Fibroblast of upper back skin (primary cell): ENCODE measurements at places on chromosomes 2 and 18.

GRCh38 chr2:179455824-179456223, 191.2 kb upstream of the SESTD1 start:
- DNase-seq, result peak; percentile 58

- no peak for DNase-seq
Observed at GRCh38 chr2:237210763-237211162, 125.1 kb downstream of the COPS8 start.

DNA sequence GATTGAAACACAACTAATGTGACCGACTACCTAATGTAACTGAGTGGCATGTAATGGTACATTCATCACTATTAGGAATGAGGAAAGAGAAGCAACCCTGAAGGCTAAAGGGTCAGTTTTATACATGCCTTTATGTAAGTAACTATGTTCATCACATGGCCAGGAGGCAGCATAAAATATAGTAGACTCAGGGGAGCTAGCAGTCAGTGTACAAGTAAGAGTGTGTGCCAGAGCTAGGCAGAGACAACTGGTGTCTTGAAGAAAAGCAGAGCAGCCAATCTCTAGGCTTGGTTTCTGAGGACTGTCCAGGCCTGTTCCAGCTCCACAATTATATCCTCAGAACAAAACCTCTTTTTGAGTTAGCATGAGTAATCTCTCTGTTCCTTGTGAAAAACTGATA, 18.1 kb downstream of the SMAD2 start:
- DNase-seq, result no peak

DNA sequence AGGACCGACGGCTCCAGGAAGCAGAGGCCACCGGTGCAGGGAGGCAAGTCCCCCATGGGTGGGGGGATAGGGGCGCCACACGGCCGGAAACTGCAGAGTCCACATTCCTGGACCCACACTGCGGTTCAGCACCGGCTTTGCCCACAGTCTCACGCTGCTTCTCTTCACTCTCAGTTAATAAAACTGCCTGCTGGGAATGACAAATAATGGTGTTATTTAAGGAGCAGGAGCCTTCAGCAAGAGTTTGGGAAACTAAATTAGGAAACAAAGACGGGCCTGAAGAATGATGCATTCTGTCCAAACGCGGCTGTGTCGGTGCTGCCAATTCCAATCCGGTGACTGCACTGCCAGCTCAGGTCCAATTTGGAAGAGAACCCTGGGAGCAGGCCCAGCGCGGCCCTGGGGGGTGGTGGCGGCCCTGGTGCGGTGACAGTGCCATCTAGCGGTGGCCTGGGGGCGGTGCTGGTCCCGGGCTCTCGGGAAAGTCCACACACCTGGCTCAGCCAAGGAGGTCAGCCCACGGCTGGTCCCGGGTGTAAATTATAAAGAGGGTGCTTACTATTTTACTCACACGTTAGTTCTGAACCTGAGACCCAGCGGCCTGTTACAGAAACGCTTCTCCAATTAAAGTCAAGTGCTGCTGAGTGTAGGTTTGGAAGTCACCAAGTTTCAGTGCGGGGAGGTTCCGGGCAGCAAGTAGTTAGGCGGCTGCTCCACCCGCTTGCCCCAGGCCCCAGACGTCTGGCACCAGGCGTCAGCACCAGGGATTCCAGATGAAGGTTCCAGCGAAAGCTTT, 73.1 kb upstream of the PXDN start:
- DNase-seq, result peak; percentile 99

DNA sequence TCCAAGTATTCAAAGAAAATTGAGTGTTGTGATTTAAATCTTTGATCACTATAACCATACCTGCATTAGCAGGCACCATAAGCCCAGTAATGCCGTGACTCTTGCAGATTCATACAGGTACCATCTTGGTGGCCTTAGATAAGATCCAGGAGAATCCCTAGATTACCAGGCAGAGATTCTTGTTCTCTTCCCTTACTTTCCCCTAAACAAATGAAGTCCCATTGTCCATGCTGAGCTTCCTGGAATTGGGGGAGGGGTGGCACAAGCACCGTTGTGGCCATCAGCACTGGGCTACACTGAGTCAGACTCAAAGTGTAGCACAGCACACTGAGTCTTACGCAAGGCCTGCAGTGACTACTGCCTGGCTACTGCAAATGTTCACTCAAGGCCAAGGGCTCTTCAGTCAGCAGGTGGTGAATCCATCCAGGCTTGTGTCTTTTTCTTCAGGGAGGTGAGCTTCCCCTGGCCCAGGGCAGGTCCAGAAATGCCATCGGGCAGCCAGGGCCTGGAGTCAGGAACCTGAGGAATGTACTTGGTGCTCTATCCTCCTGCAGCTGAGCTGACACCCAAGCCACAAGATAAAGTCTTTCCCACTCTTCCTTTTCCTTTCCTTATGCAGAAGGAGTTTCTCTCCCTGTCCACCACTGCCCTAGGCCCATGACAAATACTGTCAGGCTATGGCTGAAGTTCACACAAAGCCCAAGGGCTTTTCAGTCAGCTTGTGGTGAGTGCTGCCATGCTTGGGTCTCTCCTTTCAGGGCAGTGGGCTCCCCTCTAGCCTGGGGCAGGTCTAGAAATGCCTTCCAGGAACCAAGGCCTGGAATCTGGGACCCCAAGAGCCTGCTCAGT, 52.6 kb downstream of the CD28 start:
- DNase-seq, result peak; percentile 63

- DNase-seq, result no peak
Observed at GRCh38 chr2:105590780-105591660, 153.7 kb upstream of the NCK2 start.

DNA sequence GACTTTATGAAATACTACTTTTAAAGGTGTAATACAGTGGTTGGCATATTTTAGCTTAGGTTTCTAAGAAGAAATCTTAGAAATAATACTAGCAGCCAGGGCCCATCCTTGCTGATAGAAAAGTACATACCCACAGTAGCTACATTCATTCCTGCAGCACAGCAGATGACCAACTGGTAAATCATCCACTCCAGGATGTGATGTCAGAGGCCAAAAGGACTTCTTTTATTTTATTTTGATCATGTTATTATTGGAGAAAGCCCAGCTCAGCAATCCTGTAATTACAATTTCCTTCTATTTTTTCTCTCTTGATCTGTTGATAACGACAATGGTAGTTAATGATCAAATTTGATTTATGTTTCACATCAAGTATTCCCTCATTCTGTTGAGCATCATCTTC, 18.0 kb upstream of the TTN start:
- DNase-seq, result peak; percentile 35

DNA sequence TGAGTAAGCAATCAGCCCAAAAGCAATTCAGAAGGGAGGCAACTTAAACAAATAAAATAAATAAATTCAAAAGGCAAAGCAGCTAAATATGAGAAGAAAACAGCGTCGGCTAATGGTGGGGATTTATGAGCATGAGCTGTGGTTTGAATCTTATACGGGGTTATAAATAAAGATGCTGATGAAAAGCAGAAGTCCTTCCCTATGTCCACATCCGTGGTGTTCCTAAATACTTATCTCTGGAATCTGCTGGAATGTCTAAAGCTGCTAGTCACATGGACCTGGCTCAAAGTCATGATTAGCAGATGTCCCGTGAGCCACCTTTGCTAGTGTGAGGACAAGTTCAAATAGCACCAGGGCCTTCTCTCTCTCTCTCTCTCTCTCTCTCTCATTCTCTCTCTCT, 33.8 kb downstream of the SMIM21 start:
- DNase-seq, result peak; percentile 62
